ENCODE measurements at places on chromosomes 2 and 18. TPM values are rescaled to one million over a fixed set of nuclear protein-coding genes. Genes with fewer than 3 reads are reported as not detected.

DNA sequence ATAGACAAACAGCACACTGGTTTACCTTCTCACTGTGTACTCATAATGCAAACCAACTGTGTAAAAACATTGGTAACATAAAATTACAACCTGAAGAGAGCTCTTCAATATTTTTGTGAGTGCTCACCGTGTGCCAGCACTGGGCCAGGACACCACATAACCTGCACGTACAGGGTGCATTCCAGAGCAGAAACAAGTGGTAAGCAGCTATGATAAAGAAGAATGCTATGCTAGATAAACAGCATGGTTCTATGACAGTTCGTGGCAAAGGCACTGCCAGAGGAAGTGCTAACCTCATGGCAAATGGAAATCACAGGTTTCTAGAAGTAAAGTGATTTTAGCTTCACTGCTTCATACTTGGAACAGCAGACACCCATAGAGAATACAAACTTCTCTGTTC is 343.5 kb downstream of the MTX2 start:
- DNase-seq, result no peak

- no peak for DNase-seq
Measured at GRCh38 chr2:176237456-176237855, 31.8 kb upstream of the MTX2 start.

GRCh38 chr2:29420999-29421782 is 306.0 kb downstream of the CLIP4 start:
- no peak for DNase-seq

DNA sequence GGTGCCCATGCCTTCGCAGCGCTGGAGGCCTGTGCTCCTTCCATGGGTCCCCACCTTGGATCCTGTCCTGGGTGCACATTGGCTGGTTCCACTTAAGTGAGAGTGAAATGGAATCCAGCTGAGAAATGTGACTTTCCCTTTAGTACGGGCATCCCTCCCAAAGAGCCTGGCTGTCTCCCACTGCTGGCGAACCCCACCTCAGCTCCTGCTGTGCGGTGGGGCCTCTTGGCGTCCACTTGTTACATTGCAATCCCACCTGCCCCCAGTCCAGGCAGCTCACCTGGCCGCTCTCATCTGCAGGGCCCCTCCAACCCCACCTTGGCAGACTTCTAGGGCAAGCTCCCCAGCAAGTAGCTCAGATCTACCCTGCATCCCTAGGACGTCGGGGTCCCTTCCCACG is 35.5 kb upstream of the GNAL start:
- no peak for DNase-seq

- DNase-seq, result no peak
Measured at GRCh38 chr2:17199741-17200140, 318.5 kb downstream of the RAD51AP2 start.

- DNase-seq, result no peak
Measured at GRCh38 chr18:50855976-50856757, 22.8 kb upstream of the ME2 start.

- DNase-seq, result no peak
Measured at GRCh38 chr2:16626997-16627605, 38.5 kb downstream of the CYRIA start.

DNA sequence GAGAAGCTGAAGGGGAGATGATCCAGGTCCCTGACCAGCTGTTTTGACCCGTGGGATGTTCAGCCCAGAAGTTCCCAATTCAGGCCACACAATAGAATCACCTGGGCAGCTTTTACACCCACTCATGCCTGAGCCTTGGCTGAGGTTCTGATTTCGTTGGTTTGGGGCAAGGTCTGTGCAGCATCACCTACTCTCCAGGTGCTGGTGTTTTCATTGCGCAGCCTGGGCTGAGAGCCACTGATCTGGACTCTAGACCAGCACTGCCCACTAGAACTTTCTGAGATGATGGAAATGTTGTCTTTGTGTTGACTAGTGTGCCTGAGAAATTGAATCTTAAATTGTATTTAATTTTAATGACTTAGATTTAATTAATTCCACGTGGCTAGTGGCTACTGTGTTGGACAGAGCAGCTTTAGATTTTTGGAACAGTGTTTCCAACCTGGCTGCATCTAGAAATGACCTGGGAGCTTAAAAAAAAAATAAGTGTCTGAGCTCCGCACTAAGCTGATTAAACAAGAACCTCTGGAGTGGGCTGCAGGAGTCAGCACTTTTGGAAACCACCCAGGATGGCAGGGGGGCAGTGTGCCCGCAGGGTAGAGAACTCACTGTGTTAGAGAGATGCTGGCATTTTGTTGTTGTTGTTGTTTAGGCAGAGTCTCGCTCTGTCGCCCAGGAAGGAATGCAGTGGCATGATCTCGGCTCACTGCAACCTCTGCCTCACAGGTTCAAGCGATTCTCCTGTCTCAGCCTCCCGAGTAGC is 33.7 kb downstream of the DYSF start:
- DNase-seq, result no peak

DNA sequence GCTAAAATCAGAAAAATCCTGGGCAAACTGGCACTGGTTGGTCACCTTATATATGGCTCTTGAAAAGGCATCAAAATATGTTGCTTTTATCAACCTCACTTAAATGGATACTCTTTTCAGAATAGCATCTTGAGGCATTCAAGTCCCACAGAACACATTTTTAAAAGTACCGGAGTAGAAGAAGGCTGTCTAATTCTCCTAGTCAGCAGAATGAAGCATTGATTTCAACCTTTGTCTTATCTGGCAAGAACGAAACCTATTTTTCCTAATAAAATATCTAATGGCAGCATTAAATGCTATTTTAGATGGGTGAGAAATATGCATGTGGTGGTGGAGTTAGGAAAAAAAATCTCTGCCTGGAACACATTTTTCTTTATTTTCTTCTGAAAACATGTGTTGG is 27.8 kb downstream of the TMEFF2 start:
- no peak for DNase-seq

The LHCGR gene
- total RNA-seq, result not detected

The C2orf42 gene
- 9.6 TPM for total RNA-seq

The SP140L gene
- 27.2 TPM for total RNA-seq

The CYRIA gene
- 24.2 TPM for total RNA-seq

The DNAH7 gene
- 0.98 TPM for total RNA-seq

The SERPINB4 gene
- not detected for total RNA-seq
